ENCODE measurements at places on chromosomes 5 and 9.

DNA sequence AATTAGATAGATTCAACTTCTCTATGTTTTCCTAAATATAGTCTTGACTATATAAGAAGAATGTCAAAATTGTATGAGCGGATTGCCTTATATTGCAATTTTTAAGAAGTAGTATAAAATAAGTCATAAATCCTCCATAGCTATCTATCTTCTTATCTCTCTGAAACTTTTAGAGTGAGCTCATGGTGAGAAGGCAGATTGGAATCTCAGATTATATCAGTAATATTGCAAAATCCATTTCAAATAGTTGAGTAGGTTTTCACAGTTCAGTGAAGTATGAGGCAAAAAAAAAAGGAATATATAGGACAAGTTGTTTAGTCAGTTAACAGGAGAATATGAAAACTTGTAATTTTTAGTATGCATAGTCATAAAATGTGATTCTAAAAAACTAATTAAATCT, 156.4 kb downstream of the FAM174A start:
- no peak for DNase-seq

GRCh38 chr5:176532795-176533194, 4.4 kb downstream of the RNF44 start:
- DNase-seq, result no peak

DNA sequence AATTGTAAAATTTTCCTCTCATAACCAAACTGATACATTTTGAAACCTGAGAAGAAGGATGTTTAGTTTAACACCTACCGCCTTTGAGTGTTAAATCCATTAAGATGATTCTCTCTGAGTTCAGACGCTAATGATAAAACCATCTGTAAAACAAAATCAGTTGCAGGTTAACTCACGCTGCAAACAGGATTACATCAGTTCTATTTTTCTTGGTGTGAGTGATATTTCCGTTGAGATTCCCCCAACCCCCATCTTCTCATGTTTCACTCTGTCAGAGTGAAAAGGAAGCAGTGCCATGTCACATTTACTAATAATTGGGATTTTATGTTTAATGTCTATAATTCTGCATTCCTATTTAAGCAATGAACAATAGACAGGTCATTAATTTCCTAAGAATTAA, 146.5 kb downstream of the FANCC start:
- DNase-seq, result peak; percentile 39

DNA sequence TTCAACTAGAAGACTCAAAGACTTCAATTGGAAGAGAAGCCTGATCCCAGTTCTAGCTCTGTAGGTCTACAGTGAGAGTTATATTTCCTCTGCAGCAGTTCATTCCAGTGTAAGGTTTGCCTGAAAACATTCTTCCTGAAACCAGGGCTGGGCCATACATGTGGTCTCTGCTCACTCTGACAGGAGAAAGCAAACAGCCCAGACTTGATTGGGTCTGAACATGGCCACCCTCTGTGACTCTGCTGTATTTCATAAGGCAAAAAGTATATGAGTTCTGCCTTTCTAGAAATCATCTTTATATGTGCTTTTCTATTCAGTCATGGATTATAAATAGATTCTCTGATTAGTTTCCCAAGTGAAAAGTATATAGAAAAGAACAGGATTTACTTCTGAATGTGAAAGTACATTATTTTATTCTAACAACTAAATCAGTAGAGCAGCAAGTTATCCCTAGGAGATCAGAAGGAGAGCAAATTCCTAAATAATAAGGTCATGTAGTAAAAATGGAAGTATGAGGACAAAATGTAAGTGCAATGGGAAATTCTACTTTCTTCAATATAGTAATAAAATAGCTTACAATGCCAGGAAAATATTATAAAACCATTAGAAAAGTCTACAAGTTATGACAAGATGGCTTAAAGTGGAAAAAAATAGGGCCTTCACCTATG, 144.3 kb downstream of the EFNA5 start:
- no peak for DNase-seq

DNA sequence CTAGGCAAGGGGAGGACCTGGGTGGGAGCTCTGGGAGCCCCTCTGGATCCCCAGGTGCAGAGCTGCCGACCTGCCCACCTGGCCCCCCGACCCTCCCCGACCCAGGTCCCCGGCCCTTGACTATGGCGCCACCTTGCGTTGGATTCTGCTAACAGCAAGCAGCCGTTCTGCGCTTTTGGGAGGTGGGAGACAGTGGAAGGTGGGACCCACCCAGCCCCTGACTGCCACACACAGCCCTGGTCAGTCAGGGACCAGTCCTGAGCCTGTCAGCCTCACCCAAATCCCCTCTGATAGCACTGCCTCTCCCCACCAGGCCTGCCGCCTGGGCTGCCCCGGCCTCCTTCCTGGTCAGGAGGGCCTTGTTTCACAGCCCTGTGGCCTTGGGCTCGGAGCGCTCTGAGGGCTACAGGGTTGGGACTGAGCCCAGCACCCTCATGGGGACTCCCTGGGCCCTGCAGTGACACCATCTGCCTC, 77.9 kb downstream of the HMCN2 start:
- DNase-seq, result peak; percentile 38

DNA sequence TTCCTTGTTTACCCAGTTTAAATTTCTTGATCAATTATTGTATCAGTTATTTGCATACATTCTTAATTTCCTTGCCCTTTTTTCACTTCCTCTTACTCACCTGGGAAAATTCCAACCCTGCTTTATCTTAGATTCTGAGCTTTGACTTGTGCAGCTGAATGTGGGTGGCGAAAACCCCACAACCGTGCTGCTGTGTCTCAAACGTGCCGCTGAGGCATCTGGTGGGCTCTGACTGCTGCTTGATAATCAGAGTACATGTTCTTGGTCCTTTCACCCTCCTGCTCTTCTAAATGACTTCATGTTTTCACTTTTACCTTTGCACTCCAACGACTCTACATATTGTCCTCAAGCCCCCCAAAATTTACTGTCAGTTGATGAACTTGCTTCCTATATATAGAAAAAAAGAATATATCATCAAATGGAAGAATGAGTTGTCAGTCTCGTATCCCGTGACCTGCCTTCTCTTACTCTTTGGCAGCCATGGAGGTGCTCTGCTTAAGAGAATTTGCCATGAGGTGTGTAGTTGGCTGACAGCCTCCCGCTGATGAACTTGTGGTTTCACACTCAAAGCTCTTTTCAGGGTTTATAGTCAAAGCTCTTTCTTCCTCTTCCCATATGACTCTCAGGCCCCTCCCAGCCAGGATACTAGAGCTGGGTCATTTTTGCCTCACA, 14.0 kb upstream of the JAK2 start:
- no peak for DNase-seq

- DNase-seq, result no peak
Measured at GRCh38 chr9:79123415-79123814, 448.4 kb upstream of the TLE4 start.

DNA sequence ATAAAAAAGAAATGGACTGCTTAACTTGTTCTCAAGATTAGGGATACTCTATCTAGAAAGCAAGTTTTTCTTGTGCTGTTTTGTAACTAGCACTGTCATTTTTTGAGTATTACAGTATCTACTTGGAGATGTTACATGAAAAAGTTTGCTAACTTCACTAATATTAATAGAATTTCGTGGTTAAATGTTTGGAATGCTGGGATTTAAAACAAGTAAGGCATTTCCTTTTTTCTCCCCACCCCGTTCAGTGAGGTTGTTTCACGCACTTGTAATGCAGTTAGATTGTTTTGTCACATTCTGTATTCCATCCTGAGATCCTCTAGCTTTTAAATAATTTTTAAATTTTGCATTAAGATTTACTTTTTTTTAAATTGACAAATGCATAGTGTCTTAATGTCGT, 20.0 kb upstream of the TEK start:
- DNase-seq, result no peak

- no peak for DNase-seq
Measured at GRCh38 chr9:107780960-107781359, 291.4 kb upstream of the KLF4 start.

DNA sequence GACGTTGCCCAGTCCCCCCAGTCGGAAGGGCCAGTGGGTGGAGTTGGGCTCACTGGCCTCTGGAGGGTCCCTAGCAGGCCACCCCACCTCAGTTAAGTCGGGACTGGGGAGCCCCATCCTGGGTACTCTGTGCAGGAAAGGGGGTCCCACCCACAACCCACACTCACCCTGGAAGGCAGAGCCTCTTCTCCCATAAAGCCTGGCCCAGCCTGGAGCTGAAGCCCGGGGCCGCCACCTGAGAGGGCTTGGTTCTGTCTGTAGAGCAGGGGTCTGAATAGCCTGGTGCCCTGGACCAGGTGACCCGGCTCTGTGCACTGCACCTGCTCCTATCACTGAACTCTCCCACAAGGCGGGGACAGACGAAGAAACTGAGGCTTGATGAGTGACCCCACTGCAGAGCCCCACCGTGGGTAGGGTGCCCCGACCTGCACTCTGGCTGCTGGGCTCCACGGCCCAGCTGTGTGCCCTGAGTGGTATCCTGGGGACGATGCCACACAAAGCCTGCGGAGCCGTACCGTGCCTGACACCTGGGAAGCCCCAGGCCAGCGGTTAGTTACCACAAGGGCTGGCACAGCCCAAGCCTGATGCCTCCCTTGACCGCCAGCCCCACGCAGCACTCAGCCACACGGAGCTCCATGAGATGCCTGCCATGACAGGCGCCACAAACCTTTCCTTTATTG, 7.3 kb downstream of the PTGES2 start:
- DNase-seq, result no peak

DNA sequence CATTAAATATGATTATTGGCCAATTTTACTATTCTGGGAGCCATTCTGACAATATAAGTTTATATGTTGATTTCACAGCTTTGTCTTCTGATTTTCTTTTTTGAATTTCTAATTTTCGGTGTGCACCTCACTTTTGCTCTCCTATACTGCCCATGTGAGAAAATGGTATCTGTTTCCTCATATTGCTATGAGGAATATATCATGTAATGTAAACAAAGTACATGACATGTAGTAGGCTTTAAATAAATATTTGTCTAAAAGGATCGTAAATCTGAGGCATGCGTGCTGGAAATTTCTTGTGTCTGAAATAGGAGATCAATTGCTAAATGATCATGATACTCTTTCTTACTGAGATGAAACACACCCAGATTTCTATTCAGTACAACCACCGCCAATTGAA, 119.9 kb downstream of the ZDHHC21 start:
- no peak for DNase-seq

DNA sequence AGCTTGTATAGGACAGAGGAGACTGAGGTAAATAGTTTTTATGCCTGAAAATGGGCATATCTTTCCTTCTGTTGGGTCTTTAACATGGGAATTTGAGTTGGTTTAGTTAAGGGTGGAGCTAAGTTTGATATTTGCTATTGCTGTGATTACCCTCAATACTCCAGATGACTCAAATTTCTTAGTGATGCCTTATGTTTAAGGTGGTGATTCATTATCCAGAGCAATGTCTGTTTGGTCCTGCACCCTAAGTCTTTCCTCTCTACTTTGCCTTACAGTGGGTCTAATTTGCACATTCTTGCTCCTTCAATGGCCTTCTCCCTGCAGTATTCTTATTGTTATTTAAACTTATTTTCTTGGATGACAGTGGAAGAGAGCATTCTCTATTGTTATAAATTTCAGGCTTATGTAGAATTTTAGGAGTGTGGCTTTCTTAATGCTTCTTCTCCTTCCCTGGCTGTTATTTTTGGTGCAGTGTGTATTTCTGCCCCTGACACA, 312.9 kb upstream of the RPS23 start:
- no peak for DNase-seq

- DNase-seq, result no peak
Measured at GRCh38 chr5:67934976-67935375, 280.6 kb upstream of the PIK3R1 start.

DNA sequence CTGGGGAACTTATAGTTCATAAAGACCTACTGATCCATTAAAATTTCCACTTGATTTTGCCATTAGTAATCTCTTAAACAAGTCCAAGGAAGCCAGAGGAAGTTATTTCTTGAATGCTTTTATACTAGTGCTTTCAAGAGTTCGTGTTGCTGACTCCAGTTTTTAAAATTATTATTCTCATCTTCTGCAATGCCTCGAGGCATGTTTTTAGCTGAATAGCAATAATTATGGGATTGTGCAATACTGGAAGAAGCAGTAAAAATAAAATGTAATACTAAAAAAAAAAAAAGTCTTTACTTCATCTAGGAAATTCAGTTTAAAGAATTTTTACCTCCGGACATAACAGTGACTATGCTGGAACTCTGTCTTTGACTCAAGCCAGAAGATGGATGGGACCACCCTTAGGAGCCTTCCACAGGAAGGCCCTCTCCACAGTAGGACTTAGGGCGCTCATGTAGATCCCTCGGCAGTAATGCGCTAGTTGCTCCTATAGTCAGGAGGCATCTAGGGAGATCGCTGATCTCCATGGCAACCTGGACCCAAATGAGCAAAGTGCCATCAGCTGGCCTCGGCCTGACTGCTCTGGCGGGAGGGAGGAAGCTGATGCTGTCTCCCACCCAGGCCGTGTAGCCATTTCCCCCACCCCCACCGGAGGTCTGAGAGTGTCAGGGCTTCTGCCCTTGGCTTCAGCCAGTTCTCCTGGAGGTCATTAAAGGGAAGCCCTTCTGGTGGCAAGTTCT, 56.7 kb downstream of the DAPK1 start:
- DNase-seq, result no peak

- DNase-seq, result no peak
Measured at GRCh38 chr5:135574493-135574892, 4.3 kb downstream of the CXCL14 start.

- no peak for DNase-seq
Measured at GRCh38 chr5:33306758-33307157, 134.0 kb upstream of the TARS1 start.

DNA sequence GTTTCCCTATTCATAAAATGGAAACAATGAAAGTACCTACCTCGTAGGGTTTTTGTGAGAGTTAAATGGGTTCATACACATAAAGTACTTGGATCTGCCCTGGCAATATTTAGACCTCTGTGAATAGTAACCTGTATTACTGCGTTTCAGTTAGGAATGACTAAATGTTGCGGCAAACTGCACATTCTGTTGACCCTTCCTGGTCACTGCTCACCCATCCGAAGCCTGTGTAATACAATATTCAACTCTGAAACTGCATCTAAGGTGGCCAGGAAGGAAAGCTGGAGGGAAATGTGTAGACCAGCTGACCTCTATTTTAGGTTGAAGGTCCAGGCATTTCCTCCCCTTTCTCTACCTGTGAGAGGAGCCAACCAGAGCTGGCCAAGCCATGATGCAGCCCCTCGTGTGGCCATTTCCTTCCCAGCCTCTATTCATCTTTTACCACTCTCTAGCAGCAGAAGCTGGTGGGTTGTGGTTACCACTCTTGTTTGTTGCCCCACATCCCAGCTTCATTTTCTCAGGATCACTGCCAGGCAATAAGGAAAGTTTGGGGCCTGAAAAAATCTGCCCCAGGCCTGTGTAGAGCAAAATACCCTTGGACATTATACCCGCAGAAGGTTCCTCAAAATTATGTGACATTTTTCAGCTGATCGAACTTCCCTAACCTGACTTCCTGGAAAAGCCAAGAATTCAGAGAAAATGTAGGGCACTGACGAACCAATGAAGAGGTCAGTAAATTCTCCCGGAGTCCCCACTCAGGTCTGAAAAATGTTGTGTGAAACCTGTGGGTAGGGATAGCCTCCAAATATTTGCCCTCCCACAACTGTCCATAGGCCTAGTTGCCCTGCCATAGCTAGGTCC, 20.5 kb upstream of the PDCD1LG2 start:
- DNase-seq, result no peak

Measured in urothelium cell line (cell line).